ENCODE measurements at places on chromosomes 7 and 10.

DNA sequence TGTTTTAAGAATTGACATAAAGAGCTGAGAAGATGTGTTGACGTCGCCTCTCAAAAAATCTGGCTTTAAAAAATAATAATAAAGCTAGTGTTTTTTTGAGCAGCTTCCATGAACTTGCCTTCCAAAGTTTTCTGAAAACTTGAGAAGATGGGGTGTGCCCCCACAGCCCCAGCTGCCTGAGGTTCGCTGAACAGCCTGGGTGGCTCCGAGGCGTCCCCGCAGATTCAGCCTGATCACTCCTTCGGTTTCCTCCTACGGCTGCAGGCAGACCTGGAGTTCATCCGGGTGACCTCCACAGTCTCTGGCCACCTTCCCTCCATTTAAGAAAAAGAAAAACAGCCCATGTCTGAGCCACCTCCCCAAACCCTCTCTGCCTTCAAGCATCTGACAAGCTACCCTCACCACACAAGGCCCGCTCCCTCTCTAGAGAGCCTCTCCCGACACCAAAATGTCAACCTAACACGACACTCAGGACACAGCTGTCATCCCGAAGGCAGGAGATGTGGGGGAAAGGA is 177.8 kb downstream of the PTPRN2 start:
- no peak for DNase-seq

GRCh38 chr7:107016312-107016711 is 28.2 kb upstream of the PRKAR2B start:
- no peak for DNase-seq

DNA sequence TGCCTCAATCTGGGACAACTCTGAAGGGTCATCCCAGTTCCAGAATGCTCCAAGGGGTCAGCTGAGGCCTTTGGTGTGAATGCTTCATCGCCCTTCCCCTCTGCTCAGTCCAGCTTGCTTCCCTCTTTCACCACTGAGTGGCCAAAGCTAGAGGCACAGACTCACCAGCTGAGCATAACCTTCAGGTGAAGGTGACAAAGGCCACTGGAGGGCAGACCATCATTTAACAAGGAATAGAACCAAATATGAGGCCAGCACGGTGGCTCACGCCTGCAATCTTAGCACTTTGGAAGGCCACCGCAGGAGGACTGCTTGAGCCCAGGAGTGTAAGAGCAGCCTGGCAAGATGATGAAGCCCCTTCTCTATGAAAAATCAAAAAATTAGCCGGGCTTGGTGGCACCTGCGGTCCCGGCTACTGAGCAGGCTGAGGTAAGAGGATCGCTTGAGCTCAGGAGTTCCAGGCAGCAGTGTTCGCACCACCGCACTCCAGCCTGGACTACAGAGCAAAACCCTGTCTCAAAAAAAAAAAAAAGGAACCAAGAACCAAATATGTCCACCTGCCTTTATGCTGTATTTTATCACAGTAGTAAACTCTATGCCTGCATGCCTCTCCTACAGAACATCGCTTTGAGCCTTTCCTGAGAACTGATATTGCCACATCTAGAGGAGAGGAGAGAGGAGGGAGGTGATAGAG is 13.4 kb downstream of the PRKAG2 start:
- no peak for DNase-seq

DNA sequence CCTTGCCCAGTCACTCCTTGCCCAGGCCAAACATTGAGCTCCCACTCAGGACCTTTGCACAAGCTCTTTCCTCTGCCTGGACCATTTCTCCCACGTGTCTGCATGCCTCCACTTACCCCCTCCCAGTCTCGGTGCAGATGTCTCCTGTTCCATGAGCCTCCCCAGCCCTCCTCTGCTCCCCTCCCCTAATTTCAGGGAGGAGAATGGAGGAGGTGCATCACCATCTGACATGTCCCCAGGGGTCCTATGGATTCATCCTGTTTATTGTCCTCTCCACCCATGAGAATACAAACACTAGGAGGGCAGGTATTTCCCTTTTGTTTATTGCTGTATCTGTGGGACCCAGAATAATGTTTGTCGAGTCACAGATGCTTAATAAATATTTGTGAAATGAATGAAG is 8.6 kb upstream of the GRID2IP start:
- DNase-seq: no peak

- DNase-seq: no peak
Measured at GRCh38 chr10:78688901-78689583, 379.7 kb upstream of the ZMIZ1 start.

GRCh38 chr10:47104151-47104605 is 192.9 kb downstream of the PTPN20 start:
- DNase-seq: no peak

DNA sequence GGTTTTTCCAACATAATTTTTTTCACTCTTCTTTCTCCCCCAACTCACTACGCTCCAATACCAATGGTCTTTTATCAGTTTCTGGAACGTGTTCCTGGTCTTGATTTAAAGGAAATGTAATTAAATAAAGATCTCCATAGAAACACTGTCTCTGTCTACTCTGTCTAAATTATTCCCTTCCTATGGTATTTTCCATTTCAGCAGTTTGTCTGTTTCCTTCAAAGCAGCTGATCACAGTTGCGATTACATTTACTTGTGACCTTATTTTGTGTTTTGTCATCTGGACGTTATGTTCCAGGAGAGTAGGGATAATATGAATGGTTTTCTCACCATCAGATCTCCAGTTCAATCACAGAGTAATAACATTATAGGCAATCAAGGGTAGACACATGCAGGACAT is 359.2 kb downstream of the NRG3 start:
- DNase-seq: no peak

DNA sequence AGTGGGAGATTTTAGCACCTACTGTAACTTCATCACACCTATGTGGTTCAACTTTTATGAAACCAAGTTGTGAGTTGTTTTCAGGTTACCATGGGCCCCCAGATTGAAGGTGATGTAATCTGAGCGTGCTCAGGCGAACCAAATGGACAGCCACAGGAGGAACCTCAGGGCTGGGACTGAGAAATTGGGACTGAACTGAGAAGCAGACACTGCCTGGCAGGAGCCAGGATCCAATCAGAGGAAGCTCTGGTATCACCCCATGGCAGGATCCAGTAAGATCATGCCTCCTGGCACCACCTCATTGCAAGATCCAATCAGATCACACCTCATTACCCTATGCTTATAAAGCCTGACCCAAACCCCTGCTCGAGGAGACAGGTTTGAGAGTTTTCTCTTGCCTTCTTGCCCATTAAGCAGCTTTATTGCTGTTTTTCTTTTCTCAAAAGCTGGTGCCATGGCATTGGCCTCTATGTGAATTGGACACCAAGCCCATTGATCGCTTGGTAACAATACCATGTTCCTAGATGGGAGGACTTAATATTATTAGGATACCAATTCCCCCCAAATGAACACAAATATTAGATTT is 43.2 kb upstream of the GDF10 start:
- no peak for DNase-seq

GRCh38 chr7:137439829-137440825 is 96.6 kb upstream of the PTN start:
- DNase-seq: no peak

Measured in stimulated activated CD8-positive, alpha-beta memory T cell treated with anti-CD3 and anti-CD28 coated beads, Interleukin-2, amount 100 ng/mL, for 1 hour (primary cell).